ENCODE measurements at places on chromosomes 7 and 10.

DNA sequence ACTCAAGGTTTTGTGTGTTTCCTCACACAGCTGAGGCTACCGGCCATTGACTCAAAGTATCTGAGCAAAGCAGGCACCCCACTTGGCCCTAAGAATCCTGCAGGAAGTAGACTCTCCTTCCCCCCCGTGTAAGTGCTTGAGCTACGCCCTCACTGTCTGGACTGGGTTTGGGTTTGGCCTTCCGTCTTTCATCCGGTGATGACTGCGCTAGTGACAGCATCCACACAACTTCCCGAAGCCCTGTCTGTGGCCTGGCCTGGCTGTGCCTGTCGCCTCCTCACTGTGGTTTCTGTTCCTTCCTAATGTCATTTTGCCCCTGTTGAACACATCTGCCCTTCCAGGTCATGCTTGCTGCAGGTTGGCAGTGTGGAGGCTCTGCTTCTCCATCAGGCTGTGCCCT lies 14.5 kb downstream of the C7orf57 start:
- no peak for DNase-seq

GRCh38 chr10:109454691-109455090 lies 468.6 kb downstream of the XPNPEP1 start:
- no peak for DNase-seq

- peak; percentile 39 for DNase-seq
Measured at GRCh38 chr10:14608381-14609001, 166.2 kb downstream of the FAM107B start.

DNA sequence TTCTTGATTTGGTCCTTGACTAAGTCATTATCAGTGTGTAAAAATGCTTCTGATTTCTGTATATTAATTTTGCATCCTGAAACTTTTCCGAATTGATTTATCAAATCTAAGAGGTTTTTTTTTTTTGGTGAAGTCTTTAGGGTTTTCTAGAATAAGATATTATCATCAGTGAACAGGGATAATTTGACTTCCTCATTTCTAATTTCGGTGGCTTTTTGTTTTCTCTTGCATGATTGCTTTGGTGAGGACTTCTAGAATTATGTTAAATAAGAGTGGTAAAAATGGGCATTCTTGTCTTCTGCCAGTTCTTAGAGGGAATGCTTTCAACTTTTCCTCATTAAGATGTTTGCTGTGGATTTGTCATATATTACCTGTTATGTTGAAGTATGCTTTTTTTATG lies 170.5 kb downstream of the CCDC7 start:
- DNase-seq: no peak

DNA sequence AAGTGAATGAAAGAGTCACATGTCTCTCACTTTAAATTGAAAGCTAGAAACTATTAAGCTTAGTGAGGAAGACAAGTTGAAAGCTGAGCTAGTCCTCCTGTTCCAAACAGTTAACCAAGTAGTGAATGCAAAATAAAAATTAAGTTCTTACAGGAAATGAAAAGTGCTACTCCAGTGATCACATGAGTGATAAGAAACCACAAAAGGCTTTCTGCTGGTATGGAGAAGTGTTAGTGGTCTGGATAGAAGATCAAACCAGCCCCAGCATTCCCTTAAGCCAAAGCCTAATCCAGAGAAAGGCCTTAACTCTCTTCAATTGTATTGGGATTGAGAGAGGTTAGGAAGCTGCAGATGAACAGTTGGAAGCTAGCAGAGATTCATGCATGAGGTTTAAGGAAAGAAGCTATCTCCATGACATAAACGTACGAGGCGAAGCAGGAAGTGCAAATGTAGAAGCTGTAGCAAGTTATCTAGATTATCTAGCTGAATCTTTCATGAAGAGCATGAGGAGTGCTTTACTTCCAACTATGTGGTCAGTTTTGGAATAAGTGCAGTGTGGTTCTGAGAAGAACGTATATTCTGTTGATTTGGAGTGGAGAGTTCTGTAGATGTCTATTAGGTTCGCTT lies 261.6 kb downstream of the MDFIC start:
- no peak for DNase-seq

- no peak for DNase-seq
Measured at GRCh38 chr10:116444527-116445142, 17.0 kb downstream of the PNLIPRP3 start.

DNA sequence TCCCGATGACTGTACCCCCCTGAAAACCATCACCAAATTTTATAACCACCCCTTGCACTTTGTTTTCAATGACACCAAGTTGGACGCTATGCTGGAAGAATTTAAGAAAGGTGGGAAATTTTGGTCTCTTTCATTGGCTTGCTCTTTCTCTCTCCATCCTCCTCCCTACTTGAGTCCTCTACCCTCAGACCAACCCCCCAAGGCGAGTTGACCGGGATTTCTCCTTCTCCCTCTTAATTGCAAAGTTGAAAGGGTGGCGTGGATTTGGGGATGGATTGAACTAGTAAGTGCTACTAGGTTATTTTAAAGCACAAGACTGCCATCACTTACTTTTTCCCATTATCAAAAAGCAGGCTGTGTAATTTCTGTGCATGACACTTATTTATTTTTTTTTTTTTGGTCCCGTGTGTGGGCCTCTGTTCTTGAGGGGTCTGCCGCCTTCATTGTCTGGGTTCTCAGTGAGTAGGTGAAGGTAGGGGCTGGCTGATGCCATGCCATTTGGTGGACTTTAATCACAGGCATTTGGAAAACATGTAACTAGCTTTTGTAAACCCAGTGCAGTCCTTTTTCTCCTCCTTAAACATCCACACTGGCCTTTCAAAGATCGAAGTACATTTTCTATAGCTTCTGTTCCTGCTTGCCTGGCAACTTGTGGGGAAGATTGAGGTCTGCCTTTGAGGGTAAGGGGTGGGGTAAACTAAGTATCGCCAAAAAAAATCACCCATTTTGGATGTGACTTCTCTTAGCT lies 2.1 kb downstream of the CNNM2 start:
- DNase-seq: no peak

DNA sequence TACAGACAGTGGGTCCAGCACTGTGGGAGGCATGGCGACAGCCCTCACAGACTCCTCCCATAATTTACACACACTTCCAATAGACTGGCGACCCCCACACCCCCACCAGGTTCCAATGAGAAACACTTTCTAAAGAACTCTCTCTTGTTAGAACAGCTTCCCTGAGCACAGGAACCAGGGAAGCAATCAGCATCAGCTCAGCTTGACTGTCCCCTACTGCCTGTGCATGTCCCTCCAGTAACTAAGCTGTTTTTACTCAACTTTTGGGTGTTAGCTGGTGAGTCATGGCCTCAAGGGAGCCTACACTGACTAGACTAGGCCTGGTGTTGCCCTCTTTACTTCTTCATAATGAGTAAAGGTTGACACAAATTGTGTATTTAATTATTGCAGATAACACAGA lies 32.6 kb upstream of the HERPUD2 start:
- no peak for DNase-seq

GRCh38 chr7:44293561-44294324 lies 31.7 kb downstream of the CAMK2B start:
- DNase-seq: peak; percentile 54

GRCh38 chr10:71083716-71083975 lies 128.7 kb upstream of the UNC5B start:
- DNase-seq: peak; percentile 44

- no peak for DNase-seq
Measured at GRCh38 chr7:91880016-91880412, 488 bp downstream of the MTERF1 start.

- no peak for DNase-seq
Measured at GRCh38 chr7:27064661-27065060, 31.1 kb downstream of the HOXA1 start.

DNA sequence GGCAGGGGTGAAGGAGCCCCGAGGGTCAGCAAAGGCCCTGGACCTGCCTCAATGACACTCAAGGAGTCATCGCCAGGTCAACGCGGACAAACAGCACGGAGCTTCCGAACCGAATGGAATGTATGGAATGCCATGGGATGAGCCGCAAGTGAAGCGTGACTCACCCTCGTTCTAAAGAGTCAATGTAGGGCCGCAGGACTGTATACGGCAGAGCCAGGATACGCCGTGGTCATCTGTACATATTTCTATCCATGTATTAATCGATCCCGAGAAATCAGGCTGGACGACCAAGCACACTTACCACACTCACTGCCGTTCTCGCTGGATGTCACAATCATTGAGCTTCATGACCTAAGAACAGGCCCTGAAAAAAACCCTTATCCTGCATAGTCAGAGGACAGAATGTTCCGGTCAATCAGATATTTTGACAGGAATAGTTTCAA lies 4.3 kb downstream of the SNX8 start:
- DNase-seq: no peak

GRCh38 chr7:22060197-22060596 lies 114.5 kb upstream of the CDCA7L start:
- DNase-seq: no peak

GRCh38 chr10:93346108-93346507 lies 136.0 kb downstream of the MYOF start:
- DNase-seq: no peak

- no peak for DNase-seq
Measured at GRCh38 chr10:59047180-59047579, 129.3 kb upstream of the PHYHIPL start.

DNA sequence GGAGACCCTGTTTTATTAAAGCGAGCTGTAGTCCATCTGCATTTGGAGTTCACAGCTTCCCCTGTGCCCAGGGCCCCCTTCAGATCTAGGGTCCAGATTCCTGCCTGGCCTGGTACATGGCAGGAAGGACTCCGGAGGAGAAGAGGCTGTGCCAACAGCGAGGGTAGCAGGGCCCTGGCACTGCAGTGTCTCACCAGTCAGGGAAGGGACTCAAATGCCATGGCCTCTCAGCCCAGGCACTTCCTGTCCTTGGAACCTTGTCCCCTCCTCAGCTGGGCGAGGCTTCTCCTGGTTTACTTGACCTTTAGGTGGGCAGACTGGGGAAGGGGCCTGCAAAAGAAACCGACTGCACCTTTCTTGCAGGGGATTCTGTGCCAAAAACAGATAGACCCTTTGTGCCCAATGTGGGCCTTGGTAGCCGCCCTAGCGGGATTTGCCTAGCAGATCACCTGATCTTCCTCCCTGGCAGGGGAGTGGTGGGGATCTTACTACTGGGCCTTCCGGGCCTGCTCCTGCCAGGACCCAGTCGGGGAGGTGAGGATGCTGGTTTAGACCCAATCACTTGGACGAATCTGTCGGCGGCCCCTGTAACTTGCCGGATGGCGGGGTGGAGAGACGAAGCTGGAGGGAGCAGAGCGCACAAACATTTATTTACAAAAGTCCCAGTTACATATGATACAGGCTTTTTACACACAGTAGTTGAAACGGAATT lies 161.9 kb downstream of the RNF216 start:
- no peak for DNase-seq

- DNase-seq: no peak
Measured at GRCh38 chr10:82865366-82865765, 990.4 kb downstream of the NRG3 start.

DNA sequence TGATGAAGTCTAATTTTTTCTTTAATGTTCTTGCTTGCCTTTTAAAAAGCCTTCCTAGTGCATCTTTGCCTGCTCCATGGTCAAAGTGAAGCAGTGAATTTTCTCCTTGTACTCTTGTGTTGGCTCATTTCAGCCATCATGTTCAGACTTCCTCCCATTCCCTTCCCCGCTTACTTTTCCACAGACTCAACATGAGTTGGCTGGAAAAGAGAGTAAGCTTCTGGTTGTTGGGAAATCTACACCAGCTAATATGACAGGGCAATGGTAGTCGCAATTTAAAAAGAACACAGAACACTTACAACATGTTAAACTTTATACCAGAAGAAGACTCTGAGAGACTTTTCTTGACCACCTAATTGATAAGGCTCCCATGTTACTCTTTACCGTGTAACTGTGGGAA lies 24.3 kb upstream of the PDK4 start:
- no peak for DNase-seq

DNA sequence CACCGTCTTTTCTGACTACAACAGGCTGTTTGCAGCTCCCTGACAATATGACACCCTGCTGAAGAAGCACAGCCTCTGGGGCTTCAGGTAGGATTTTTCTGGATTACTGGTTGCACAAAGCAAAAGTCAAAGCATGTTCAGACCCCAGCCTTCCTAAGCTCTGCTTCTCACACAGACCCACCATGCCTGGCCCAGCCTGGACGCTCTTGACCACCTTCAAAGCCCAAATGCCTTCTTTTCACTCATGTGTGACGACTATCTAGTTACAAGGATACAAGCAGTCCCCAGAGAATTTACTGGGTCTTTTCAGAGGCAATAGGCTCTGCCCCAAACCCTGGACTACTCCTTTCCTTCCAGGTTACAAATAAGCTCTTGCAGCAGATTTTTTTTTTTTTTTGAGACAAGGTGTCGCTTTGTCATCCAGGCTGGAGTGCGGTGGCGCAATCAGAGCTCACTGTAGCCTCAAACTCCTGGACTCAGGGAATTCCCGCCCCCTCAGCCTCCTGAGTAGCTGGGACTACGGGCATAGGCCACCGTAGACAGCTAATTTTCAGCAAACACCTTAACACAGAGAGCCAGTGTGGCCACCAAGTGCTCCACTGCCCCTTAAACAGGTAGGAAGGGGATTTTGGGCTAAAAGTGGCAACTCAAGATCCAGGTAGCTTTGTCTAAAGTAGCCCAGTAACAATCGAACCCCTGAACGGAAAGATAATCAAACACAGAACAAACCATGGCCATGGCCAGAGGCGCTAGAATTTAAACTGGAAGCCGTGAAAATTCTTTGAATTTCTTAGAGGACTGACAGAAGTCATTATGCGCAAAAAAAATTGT lies 16.2 kb downstream of the SVIL start:
- DNase-seq: no peak

DNA sequence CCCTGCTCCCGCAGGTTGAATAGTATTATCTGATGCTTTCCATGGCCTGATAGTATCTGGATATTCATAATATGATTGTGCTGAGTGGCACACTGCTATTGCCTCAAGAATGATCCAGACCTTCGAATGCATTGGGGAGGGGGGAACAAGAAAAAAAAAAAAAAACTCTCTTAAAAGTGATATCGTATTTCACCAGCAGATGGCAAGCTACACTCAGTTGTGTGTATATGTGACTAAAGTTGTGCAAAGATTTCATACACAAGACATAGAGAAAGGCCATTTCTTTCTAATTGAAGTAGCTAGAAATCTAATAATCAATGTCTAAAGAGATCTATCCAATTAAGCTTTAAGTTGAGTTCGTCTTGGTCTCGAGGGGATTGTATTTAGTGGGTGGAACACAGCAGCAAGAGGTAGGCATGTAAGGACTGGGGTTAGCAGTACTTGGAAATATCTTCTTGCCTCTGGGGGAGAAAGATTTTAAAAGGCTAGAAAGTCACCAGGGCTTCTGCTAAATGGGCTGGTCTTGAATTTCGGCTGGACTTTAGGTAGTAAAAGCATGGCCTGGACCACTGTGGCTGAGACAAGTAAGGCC lies 15.3 kb downstream of the SFRP4 start:
- no peak for DNase-seq

GRCh38 chr7:94580601-94581000 lies 71.0 kb downstream of the CASD1 start:
- no peak for DNase-seq

Data from tibial artery (tissue), 4 donors.